ENCODE measurements at places on chromosomes 5 and 9. TPM values are rescaled to one million over a fixed set of nuclear protein-coding genes. Genes with fewer than 3 reads are reported as not detected.

Gene SHISAL2B
- total RNA-seq: not detected

Gene CDC14B
- total RNA-seq: 6.8 TPM

Gene FAXDC2
- total RNA-seq: 0.16 TPM

Gene ATOX1
- 199 TPM for total RNA-seq

Gene TSC1
- 15.4 TPM for total RNA-seq

Gene GMCL2
- total RNA-seq: not detected

Gene GGTA1
- 0.06 TPM for total RNA-seq

Gene LCN15
- not detected for total RNA-seq

Gene HAND1
- total RNA-seq: not detected

Gene OLFM1
- total RNA-seq: 9.6 TPM

Gene NSG2
- not detected for total RNA-seq

Gene FGF18
- total RNA-seq: 0.60 TPM

Gene HABP4
- 20.9 TPM for total RNA-seq

Gene AFF4
- total RNA-seq: 25.6 TPM

Gene FOXD4L4
- total RNA-seq: 0.03 TPM

Gene TAS2R1
- not detected for total RNA-seq

Gene PFN3
- total RNA-seq: not detected

Gene FOXD4L5
- not detected for total RNA-seq

Gene DOCK2
- total RNA-seq: 4.0 TPM

Gene HMMR
- total RNA-seq: 14.0 TPM

Gene FOXD4L3
- 0.08 TPM for total RNA-seq

Gene GFI1B
- not detected for total RNA-seq

Gene DPM2
- total RNA-seq: 47.7 TPM

Gene IL13
- not detected for total RNA-seq

Gene FBP2
- total RNA-seq: not detected

Gene LRRC14B
- not detected for total RNA-seq

Gene ATP6V0E1
- total RNA-seq: 409 TPM

Gene PCDHGA7
- 1.1 TPM for total RNA-seq

Gene ARL14EPL
- 0.19 TPM for total RNA-seq

Gene GPX8
- 38.0 TPM for total RNA-seq

Gene SPATA31A3
- total RNA-seq: not detected

Gene PCDHGB1
- total RNA-seq: 1.9 TPM

Gene GEMIN5
- 23.3 TPM for total RNA-seq

Gene LHX2
- total RNA-seq: 5.5 TPM

Gene CENPK
- 33.9 TPM for total RNA-seq

Gene SPOCK1
- total RNA-seq: 21.8 TPM

Gene SLC6A19
- total RNA-seq: not detected

Gene CAPSL
- total RNA-seq: not detected

Gene CKS2
- total RNA-seq: 465 TPM
